ENCODE measurements at places on chromosomes 3 and 15.

DNA sequence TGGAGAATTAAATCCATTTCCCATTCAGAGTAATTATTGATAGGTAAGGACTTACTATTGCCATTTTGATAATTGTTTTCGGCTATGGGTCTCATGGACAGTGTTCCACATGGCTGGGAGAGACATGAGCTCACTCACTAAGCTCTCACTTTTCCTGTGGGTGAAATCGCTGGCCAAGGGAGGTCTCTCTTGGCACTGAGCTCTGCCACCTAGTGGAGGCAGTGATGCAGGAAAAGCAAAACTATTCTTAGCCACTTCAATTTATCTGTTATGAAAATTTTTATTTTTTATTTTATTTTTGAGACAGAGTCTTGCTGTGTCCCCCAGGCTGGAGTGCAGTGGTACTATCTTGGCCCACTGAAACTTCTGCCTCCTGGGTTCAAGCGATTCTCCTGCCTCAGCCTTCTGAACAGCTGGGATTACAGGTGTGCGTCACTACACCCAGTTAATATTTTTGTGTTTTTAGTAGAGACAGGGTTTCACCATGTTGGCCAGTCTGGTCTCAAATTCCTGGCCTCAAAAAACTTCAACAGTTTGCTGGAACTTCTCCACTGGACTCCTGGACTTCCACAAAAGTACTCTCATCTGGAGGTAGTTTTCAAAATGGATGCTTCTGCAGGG is 4.7 kb upstream of the RNF13 start:
- DNase-seq, result peak; percentile 79

DNA sequence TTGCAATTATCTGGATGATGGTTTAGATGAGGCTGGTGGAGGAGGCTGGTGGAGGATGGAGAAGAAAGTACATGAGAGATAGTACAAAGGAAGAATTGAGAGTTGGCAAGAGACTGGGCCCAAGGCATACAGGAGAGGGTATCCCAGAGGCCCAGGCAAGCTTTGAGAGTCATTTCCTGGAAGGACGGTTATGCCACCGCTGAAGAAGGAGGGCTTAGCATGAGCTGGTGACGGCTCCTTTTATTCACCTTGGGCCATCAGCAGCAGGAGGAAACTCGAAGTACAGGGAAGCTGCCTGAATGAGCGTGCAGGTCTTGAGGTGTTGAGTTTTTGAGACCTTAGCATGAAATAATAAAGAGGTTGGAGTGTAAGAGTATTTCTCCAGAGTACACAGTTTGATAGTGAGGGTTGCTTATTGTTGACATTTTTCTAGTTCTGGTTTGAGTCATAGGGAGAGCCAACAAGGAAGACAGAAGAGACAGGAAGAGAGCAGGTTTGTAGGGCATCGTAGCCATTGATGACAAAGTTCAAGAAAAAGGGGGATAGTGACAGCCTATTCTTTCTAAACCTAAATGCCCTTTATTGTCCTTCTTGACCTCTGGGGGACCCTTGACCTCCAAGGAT is 13.8 kb downstream of the THSD4 start:
- DNase-seq, result no peak

- DNase-seq, result no peak
These were observed 27.6 kb upstream of the TOP2B start for GRCh38 chr3:25692341-25692740.

GRCh38 chr3:31979001-31979697 is 1.9 kb downstream of the OSBPL10 start:
- DNase-seq, result no peak

DNA sequence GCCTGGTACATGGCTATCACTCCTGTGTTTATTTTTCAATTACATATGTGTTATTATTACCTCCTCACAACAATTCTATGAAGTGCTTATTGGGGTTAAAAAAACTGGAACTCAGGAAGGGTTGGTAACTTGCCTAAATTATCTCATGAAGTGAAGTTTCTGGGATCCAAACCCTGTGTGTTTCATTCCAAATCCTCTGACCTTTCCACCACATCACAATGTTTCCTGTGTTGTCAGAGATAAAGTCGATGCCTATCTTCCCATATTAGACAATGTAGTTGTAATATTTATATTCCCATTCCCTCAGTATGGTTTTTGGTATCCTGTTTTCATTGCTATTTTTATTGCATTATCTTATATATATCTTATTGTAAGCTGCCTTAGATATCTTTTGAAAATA is 269.1 kb upstream of the CFAP20DC start:
- no peak for DNase-seq

DNA sequence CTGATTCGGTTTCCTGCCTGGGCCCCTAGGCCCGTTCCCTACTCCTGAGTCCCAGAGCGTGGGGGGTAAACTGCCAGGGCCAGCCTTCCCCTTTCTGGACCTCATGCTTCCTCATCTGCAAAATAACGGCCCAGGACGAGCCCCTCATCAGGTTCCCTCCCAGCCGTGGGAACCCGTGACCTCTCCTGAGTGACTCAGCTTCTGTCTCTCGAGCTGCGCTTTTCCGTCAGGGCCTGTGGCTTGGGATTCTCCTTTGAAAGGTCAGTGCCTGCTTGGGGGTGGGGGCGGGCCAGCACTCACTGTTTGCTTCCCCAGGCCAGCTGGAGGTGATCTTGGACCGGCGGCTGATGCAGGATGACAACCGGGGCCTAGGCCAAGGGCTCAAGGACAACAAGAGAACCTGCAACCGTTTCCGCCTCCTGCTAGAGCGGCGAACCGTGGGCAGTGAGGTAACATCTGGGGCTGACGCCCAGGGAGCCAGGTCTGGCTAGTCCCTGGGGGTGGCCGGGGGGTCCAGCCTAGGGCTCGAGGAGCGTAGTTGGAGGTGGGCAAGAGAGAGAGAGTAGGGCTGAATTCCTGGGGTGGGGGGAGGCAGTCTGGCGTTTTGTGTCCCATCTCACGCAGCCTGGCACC is 12.8 kb downstream of the MAN2A2 start:
- DNase-seq, result no peak

GRCh38 chr3:46929324-46929723 is 47.2 kb downstream of the CCDC12 start:
- no peak for DNase-seq

DNA sequence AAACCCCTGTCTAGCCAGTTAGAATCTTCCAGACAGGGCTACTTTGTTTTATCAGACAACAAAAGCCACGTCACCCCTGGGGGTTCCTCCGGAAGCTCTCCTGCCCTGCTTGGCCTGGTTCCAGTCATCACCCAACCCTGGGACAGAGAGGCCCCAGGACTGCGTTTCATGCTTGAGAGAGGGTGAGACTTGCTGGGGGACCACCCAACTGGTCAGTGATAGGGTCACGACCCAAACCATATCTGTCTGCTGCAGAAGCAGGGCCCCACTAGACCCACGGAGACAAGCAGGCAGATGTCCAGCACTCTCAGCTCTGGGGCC is 1.2 kb downstream of the NT5DC2 start:
- DNase-seq, result peak; percentile 70

DNA sequence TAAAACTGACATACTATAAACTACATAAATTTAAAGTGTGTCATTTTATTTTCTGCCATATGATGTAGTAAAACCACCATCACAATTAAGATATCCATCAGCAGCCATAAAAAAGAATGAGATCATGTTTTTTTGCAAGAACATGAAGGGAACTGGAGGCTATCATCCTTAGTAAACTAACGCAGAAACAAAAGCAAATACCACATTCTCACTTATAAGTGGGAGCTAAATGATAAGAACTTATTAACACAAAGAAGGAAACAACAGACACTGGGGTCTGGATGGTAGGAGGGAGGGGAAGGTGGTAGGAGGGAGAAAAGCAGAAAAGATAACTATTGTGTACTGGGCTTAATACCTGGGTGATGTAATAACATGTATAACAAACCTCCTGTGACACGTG is 24.6 kb downstream of the CCDC14 start:
- peak; percentile 71 for DNase-seq

DNA sequence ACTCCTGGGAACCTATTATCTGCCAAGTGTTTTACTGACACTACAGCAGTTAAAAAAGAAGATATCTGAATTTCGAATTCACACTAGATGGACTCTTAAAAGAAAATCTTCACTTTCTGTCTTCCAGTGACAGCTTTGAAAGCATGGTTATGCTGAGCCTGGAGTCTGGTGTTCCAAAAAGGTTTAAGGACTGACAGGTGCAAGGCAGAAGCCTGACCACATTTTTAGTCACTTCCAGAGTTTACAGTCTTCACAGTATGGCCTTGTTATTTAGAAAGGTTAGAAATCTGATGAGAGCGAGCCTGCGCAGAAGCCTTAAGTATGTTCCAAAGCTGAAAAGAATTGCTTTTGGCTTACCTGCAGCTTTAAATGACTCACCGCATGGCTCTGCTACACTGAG is 59.9 kb downstream of the ETV5 start:
- DNase-seq, result no peak

DNA sequence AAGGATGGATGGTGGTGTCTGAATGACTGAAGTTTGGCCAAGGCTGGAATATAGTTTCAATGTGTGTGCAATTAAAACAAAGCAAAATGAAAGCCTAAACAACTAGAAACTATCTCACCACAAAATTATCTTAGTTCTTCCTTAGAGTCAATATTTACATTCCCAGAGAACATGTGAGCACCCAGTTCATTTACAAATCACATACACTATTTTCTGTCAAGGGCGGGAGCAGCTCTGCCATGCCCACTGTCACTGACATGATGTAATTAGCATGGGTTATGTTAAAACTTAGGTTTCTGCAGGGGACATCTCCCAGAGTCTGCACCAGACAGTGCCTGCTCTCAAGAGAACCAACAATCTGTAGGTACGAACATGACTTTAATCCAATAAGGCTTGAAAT is 65.0 kb downstream of the PDZRN3 start:
- DNase-seq, result no peak

DNA sequence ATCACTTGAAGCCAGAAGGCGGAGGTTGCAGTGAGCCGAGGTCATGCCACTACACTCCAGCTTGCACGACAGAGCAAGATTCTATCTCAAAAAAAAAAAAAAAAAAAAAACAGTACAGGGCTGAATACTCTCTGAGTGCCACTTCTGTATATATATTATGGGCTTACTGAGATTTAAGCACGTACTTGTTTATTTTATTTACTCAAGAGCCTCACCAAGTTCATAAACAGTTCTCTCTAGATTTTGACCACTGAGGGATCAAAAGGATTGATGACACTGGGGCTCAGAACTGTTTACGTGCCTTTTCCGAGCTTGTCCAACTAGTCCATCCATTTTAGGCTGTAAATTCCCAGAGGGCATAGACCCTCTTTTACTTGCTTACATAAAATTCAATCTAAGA is 81.5 kb downstream of the FRMD4B start:
- DNase-seq, result no peak

GRCh38 chr3:185831195-185831594 is 6.4 kb upstream of the IGF2BP2 start:
- no peak for DNase-seq

- DNase-seq, result no peak
These were observed 26.7 kb upstream of the SLC12A8 start for GRCh38 chr3:125239266-125239665.

- DNase-seq, result no peak
These were observed 124.0 kb downstream of the KCNH8 start for GRCh38 chr3:19272296-19272695.

GRCh38 chr3:186268616-186269448 is 93.2 kb downstream of the DGKG start:
- peak; percentile 36 for DNase-seq

GRCh38 chr15:66504563-66505429 is at the start of the genes RPL4 and ZWILCH:
TSS of gene RPL4 (minus strand) at chr15:66504855. CDS start at chr15:66504790, 65 bp downstream.
TSS of gene ZWILCH (plus strand) at chr15:66505326. CDS start at chr15:66505339, 13 bp downstream.
- peak; percentile 90 for DNase-seq

DNA sequence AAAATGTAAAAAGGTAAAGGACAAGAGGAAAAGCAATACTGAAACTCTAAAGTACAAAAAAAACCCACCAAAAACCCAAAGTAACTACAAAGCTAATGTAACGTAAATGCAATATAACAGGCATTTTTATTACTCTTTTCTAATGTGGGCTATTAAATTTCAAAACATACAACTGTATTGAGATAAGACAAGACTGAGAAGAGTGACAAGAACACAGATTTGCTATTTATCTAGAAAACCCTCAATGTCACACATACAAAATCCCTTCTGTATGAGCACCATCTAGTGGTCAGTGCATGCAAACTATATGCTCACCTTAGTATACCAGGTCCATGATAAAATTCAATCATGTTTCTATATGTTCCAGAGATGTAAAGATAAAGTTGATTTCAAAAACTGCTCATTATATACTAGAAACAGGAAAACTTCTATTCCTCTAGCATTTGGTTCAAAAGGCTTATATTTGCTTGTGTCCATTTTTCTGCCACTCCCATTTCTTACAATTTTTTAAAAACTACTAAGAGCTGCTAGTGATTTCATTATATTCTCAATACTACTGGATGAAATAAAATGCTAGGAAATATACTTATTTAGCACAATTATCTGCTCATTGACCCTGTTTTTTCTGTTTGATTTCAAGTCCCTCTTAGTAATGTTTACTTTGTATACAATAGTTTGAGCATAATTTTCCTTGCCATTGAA is 111.4 kb downstream of the DLG1 start:
- DNase-seq, result peak; percentile 63

GRCh38 chr3:15452961-15453360 is 25.6 kb downstream of the EAF1 start:
- no peak for DNase-seq

GRCh38 chr15:52039925-52040781 is 21.1 kb downstream of the MAPK6 start:
- DNase-seq, result peak; percentile 36

- DNase-seq, result peak; percentile 71
These were observed 66.9 kb downstream of the RNF13 start for GRCh38 chr3:149879872-149880271.

GRCh38 chr3:103446953-103447629 is 1012.3 kb downstream of the ZPLD1 start:
- DNase-seq, result no peak

GRCh38 chr3:54021071-54021470 is 101.3 kb upstream of the CACNA2D3 start:
- DNase-seq, result no peak

DNA sequence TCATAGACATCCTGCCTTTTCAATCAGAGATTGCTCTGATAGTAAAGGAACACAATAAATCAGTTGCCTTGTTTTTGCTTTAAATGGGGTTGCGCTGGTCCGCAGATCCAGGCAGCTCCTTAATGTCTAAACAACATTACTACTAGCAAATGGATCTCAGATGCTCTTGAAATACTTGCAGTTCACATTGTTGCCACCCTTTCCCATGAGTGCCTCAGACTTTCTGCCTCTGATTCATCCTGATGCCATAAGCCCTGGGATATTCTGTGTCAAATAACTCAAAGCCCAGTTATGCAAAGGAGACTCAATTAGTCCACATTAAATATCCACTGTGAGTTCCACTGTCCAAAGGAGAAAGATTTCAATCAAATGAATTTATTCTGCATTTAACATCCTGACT is 196.7 kb downstream of the PLCH1 start:
- DNase-seq, result peak; percentile 11

- no peak for DNase-seq
These were observed 123.3 kb upstream of the TP63 start for GRCh38 chr3:189507856-189508255.

GRCh38 chr15:68630211-68630555 is 51.4 kb downstream of the CORO2B start:
- no peak for DNase-seq
